ENCODE measurements at places on chromosomes 1 and 21. TPM values are rescaled to one million over a fixed set of nuclear protein-coding genes. Genes with fewer than 3 reads are reported as not detected.

The ACTA1 gene
- not detected for total RNA-seq

DNA sequence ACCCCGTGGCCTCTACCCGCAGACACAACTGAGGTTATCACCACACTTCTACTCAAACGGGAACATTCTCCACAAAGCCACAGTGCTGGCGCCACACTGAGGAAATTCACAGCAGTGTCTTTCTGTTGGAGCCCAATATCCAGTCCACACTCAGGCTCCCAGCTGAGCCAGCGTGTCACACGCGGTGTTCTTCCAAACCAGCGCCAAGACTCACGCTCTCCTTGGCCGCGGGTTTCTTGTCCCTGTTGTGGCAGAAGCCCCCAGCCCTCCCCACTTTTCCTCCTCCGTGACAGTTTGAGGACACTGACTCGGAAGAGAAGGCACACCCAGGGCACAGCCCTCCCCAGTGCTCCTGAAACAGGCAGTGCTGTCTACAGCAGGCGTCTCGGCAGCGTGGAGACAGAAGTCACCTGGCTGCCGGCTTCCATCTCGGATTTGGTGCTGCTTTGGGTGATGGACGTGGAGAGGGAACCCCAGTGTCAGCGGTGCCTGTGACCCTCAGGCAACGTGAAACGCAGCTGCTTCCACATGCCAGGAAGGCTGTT lies 35.4 kb upstream of the AGPAT3 start:
- peaks cover 3% of the 10 kb centered on the region for H3K4me1 ChIP-seq
- H3K4me3 ChIP-seq: no peak overlapping the region
- peaks cover 30% of the 10 kb centered on the region for H3K27me3 ChIP-seq
- no peaks in the 10 kb centered on the region for H3K36me3 ChIP-seq
- DNase-seq: no peak
- H3K27ac ChIP-seq: no peak overlapping the region

The PPM1J gene
- total RNA-seq: not detected

The LEPR gene
- total RNA-seq: 4.2 TPM

The SCNM1 gene
- 67.9 TPM for total RNA-seq

- no peaks in the 10 kb centered on the region for H3K36me3 ChIP-seq
- no peaks in the 10 kb centered on the region for H3K27me3 ChIP-seq
- DNase-seq: no peak
- H3K4me1 ChIP-seq: no peaks in the 10 kb centered on the region
- H3K4me3 ChIP-seq: no peak overlapping the region
These were observed 72.5 kb downstream of the KCNT2 start for GRCh38 chr1:196535727-196536126.

The UTS2 gene
- total RNA-seq: 1.1 TPM

DNA sequence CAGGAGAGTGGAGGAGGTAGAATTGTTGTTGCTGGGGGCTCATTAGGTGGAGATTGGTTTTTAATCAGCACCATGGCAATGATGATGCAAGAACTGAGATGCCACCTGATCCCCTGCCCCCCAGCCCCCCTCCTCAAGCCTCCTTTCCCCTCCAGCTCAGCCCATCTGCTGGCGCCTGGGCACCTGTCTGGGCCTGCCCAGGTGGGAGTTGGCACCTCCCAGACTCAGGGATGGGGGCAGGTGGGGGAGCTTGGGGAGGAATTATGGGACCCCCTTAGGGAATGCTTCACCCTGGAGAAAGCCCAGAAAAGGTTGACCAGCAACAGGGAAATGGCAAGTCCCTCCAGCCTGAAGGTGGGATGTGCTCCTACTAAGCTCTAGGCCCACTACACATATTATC lies 1.5 kb upstream of the NHLH1 start:
- no peak for DNase-seq
- peaks cover 7% of the 10 kb centered on the region for H3K36me3 ChIP-seq
- no peak overlapping the region for H3K4me3 ChIP-seq
- no peak overlapping the region for H3K27ac ChIP-seq
- H3K4me1 ChIP-seq: peaks cover 2% of the 10 kb centered on the region
- H3K27me3 ChIP-seq: peaks cover 2% of the 10 kb centered on the region

DNA sequence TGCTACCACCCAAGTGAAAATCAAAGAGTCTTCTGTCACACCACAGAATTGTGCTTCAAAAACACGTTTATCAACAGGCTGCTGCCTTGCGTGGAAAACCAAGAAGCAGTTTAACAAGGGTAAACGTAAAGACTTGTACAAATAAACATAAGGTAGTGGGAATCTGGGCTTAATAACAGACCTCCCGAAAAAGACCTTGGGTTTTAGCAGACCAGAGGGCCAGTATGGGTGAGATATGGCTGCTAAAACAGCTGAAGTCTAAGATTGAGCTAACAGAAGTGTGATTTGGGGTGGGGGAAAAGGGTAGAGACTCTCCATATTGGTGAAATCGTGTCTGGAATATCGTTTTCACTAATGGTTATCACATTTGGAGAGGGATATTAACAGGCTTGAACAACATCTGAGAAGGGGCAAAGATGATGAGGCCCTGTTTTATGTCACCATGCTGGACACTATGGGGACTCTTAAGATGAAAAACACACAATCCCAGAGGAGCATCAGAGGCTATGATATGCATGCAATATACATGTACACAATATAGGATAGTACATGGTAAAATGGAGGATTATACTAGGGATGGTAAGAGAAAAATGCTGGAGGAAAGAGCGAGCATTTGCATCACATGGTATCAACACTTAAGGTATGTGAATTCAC lies 1.4 kb downstream of the MOV10 start:
- H3K27ac ChIP-seq: peak overlapping the region; percentile 63
- no peaks in the 10 kb centered on the region for H3K27me3 ChIP-seq
- DNase-seq: no peak
- H3K4me1 ChIP-seq: peaks cover 40% of the 10 kb centered on the region
- H3K4me3 ChIP-seq: peak overlapping the region; percentile 76

The EPB41 gene
- 97.6 TPM for total RNA-seq

- no peak for DNase-seq
- H3K4me3 ChIP-seq: no peak overlapping the region
- peaks cover 12% of the 10 kb centered on the region for H3K27me3 ChIP-seq
- no peaks in the 10 kb centered on the region for H3K36me3 ChIP-seq
These were observed 7.1 kb upstream of the SFT2D2 start for GRCh38 chr1:168218658-168219057.
